Uterine smooth muscle cell (primary cell): ENCODE measurements at places on chromosomes 11 and 22. TPM values are rescaled to one million over a fixed set of nuclear protein-coding genes. Genes with fewer than 3 reads are reported as not detected.

Gene TUB
- total RNA-seq, result 8.9 and 16.7 TPM in 2 replicates

Gene SCN4B
- not detected in 2 replicates for total RNA-seq

Gene CATSPERZ
- total RNA-seq, result not detected in 2 replicates

Gene OR10D3
- not detected in 2 replicates for total RNA-seq

Gene SCGB2A2
- total RNA-seq, result not detected in 2 replicates

Gene NLRP14
- total RNA-seq, result 0.50 and 0.66 TPM in 2 replicates

Gene SIK3
- total RNA-seq, result 16.3 and 19.1 TPM in 2 replicates

Gene GPR83
- total RNA-seq, result under 0.01 TPM in 1 of 2 replicates, not detected in the other

Gene OR5B21
- not detected in 2 replicates for total RNA-seq

Gene SCGB1D2
- total RNA-seq, result not detected in 2 replicates

Gene NELL1
- not detected in 2 replicates for total RNA-seq

Gene CNTF
- total RNA-seq, result 1.4 and 3.3 TPM in 2 replicates

Gene PKP3
- 0.66 and 0.87 TPM in 2 replicates for total RNA-seq

Gene MMP10
- total RNA-seq, result 1.2 and 1.9 TPM in 2 replicates
